AG08396 (cell line): ENCODE measurements at places on chromosomes 4 and X.

DNA sequence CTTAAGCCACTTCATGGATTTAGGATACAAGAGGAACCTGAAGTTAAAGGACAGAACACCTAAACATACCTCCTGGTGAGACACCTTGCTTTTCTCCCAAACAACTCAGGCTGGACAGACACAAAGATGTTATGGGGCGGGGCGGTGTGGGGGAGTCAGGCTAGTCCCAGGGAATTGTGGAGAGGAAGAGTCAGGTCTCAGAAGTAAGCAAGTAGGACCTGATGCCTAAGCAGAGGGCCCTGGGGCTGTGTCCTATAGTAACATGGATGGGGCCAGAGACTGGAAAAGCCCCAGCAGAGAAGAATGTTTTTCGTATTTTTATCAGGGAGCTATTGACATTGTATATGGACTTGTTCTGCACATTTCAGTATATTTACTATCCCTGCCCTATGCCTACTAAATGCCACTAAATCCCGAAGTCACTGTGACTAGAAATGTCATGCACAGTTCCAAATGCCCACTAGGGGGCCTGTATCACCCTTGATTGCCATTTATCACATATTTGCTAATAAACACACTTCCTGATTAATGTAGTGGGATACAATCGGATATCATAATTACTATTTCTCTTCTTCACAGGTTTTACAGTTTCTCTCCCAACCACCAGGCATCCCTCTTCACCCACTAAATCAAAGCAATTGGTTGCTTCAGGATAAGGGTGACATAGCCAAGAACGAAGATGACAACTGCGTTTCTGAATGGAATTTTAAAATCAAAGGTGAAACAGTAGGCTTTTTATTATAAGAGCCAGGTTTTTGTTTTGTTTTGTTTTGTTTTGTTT lies 23.8 kb upstream of the ARHGAP10 start:
- DNase-seq = no peak

- no peak for DNase-seq
Observed at GRCh38 chr4:90174621-90175023, 47.4 kb downstream of the CCSER1 start.

DNA sequence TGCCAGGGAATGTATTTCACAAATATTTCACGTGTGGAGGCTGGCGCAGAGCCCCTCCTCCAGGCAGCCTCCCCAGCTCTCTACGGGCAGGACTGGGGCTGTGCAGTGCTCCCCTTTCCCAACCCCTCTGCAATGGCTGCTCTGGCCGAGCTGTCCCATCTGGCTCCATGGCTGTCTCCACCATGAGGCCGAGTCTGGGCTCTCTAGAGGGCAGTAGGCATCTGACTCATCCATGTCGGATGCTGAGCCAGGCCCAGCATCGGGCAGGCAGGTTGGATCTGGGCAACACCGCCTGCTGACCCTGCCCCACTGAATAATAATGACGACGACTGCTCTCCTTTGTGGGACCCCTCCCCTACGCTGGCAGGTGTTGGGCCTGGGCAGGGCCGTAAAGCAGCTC lies 11.0 kb upstream of the SH3TC1 start:
- no peak for DNase-seq

DNA sequence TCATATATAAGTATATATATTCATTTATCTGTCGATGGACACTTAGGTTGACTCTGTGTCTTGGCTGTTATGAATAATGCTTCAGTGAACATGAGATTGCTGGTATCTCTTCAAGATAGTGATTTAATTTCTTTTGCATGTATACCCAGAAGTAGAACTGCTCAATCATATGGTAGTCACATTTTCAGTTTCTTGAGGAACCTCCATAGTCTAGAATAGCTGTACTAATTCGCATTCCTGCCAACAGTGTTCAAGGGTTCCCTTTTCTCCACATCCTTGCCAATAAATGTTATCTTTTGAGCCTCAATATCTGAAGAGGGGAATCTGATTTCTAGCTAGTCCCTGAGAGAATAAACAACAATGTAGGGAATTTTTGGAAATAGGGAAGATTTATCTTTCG lies 32.4 kb upstream of the CCNG2 start:
- no peak for DNase-seq

- no peak for DNase-seq
Observed at GRCh38 chr4:159012381-159012780, 90.5 kb upstream of the RAPGEF2 start.

GRCh38 chr4:39716356-39716755 lies 18.4 kb downstream of the UBE2K start:
- no peak for DNase-seq

DNA sequence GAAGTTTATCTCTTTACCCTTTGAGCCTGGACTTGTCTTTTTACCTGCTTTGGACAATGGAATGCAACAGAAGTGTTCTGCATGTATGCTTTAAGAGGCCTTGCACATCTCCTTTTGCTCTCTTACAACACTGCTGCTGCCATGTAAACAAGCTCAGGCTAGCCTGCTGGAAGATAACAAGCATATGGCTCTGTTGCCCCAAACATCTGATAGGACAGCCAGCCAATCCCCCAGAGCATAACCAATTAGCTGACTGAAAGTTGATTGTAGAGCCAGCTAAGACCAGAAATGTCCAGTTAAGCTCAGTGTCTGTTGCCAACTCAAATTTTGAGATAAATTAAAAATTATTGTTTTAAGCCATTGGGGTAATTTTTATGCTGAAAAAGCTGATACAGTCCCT lies 510.6 kb upstream of the CNKSR2 start:
- DNase-seq = no peak

GRCh38 chr4:15925830-15926229 lies 12.7 kb downstream of the FGFBP1 start:
- DNase-seq = no peak

GRCh38 chrX:39137363-39137954 lies 336.2 kb downstream of the MID1IP1 start:
- no peak for DNase-seq

DNA sequence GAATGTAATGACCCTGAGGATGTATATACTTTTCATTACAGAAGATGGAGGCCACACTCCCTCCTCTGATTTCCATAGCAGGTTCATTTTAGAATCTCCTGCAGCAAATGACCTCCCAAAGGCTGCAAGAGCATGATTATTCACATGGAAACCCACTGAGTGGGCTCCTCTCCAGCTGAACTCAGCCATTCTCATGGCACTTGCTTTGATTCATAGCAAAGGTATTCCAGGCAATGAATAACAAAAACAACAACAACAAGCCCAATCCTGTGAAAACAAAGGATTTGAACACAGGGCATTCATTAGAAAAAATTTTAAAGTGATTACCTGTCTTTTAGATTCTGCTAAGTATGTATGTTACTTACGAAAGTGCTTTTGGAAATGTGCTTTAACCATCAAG lies 894.0 kb upstream of the FRG1 start:
- DNase-seq = peak; percentile 9

DNA sequence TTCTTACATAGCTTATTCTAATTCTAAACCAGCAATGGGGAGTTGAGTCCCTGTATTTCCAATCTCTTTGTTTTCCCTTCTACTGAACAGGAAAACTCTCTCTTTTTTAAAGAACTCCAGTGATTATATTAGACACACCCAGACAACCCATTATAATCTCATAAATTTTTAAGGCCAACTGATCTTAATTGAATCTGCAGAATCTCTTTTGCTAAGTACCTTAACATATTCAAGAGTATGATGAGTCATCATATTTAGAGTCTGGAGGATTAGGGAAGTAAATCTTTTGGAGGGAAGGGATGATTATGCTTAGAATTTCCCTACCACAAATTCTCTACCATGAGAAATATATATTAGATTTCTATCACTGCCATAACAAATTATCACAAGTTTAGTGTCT lies 705.1 kb downstream of the CENPC start:
- DNase-seq = no peak

GRCh38 chr4:85928775-85929591 lies 430.9 kb downstream of the MAPK10 start:
- DNase-seq = no peak

DNA sequence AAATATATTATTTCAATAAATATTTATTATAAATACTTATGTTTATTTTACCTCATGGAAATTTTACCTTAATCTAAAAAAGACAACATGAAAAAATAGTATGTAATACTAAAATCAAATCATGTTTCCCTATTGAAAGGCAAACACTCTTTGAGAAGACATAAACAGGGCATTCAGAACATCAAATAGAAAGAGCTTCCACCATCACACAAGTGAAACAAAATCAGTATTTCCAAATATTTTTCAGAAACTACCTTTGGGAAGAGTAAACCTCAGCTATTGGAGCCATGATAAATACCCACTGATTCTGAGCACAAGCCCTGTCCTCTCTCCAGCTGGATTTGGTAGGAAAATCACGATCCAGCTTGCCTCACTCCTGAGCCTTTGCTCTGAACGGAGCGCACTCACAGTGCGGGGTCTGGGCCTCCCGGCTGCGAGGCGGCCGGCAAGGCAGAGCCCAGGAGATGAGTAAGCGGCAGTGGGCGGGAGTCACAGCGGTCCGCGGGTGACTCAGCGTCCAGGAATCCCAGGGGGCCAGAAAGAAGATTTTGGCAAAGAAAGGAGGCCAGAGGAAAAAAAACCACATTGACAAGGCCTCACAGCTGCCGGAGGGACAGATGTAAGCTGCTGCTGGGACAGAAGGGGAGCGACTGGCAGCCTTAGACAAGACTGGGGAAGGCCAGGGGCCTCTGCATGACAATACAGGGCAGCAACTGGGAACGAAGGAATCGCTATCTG lies 14.7 kb upstream of the ANXA5 start:
- peak; percentile 90 for DNase-seq

- DNase-seq = peak; percentile 23
Observed at GRCh38 chr4:121307445-121308327, 73.1 kb downstream of the QRFPR start.

- no peak for DNase-seq
Observed at GRCh38 chr4:175065228-175065627, 147.1 kb downstream of the ADAM29 start.

DNA sequence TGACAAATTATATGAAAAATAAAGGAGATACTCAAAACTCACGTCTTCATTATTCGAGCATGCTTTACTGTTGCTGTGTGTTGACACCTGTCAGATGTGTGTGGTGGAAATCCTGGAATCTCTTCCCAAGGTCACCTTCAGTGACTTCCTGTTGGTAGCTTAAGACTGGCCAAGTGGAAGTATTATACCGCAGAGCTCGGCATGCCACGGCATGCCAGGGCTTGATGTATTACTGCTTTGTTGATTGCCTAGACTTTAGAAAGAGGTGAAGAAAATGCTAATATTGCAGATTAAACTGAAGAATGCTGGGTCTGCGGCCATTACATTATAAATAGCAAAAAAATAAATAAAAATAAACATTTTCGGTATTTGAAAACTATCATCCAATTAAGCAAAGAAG lies 4.6 kb downstream of the TREX2 start:
- no peak for DNase-seq

DNA sequence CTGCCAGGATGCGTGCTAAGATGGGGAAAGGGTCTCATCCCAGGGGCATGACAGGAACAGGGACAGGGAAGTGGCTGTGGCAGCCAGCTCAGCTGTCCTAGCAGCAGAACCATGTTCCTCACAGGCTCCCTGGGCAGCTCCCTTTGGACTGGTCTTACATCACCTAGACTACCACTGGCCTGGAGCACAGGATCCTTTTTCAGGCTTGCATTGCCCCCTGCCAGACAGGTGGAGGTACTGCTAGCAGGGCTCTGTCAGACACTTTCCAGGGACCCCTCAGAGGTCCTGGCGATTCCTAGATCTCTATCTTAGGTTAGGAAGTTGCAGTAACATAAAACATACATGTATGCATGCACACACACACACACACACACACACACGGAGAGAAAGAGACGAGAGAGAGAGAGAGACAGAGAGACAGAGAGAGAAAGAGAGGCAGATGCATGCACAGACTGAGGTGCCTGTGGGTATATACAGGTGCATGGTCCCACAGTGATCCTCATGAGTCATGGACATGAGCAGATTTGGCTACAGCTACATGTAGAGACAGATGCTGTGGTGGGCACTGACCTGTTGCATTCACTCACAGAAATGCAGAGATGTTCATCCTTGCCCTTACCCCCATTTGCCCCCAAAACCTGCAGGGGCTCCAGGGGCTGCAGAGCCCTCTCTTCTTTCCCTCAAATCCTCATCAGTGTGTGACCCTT lies 63.6 kb downstream of the STARD8 start:
- DNase-seq = peak; percentile 50

DNA sequence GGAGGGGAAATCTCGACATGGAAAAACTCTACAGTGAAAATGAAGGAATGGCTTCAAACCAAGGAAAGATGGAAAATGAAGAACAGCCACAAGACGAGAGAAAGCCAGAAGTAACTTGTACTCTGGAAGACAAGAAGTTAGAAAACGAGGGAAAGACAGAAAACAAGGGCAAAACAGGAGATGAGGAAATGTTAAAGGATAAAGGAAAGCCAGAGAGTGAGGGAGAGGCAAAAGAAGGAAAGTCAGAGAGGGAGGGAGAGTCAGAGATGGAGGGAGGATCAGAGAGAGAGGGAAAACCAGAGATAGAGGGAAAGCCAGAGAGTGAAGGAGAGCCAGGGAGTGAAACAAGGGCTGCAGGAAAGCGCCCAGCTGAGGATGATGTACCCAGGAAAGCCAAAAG lies 1.3 kb downstream of the TCEAL4 start:
- no peak for DNase-seq

- no peak for DNase-seq
Observed at GRCh38 chr4:646460-646859, 21.1 kb downstream of the PDE6B start.

GRCh38 chrX:41661366-41662095 lies 27.2 kb upstream of the GPR34 start:
- DNase-seq = no peak

DNA sequence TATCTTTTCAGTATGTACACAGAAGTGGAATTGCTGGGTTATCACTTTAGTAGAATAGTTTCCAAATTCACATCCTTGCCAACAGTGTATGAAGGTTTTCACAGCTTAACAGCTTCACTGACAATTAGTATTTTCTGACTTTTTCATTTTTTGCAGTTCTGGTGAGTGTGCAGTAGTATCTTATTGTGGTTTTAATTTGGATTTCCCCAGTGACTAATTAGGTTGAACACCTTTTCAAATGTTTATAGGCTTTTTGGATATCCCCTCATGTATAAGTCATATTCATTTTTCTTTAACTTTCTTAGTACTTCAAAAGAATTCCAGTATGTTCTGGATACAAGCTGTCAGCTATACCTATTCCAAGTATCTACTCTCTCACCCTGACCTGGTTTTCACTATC lies 37.1 kb downstream of the BRCC3 start:
- DNase-seq = no peak

DNA sequence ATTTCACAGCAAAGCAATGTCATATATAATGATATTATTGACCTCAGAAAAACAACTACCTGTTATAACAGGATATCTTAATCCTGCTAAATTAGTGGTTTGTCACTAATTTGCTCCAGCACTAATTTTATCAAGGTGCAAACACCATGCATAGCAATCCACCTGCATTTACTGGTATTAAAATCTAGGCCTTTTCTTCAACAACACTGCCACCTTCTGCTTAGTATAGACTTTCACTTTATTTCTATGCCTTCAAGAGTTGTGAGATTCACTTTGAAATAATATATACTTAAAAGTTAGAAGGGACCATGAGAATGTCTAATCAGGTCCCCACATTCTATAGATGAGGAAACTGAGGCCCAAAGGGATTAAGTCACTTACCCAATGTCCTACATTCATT lies 82.1 kb upstream of the IQCM start:
- DNase-seq = no peak
